Adipocyte (in vitro differentiated cells): ENCODE measurements at places on chromosomes 11 and 22.
A peak's percentile ranks its signal among the peaks of the same experiment; 100 is the strongest.

- DNase-seq = no peak
These were observed 936 bp downstream of the IL17REL start for GRCh38 chr22:50011447-50012210.

- no peak for DNase-seq
These were observed 100.7 kb downstream of the FAR1 start for GRCh38 chr11:13769188-13769587.

DNA sequence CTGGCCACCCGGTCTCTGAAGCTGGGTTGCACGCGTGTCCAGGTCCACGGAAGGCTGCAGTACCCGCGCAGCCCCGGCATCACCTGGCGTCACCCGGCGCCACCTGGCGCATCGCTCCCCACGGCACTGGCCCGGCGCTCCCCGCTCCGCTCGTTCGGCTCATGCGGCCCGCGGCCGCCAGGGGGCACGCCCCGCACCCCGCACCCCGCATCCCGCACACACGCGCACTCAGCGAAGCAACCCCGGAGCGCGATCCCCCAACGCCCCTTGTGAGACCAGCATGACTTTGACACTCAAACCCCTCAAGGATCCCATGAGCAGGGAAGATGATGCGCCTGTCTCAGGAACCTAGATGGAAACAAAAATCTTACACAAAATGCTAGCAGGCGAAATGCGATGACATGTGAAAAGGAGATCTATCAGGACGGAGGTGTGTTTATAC, 11.9 kb downstream of the B3GNT6 start:
- peak; percentile 51 for DNase-seq

- peak; percentile 62 for DNase-seq
These were observed 46.2 kb downstream of the IGF2 start for GRCh38 chr11:2092956-2093412.

DNA sequence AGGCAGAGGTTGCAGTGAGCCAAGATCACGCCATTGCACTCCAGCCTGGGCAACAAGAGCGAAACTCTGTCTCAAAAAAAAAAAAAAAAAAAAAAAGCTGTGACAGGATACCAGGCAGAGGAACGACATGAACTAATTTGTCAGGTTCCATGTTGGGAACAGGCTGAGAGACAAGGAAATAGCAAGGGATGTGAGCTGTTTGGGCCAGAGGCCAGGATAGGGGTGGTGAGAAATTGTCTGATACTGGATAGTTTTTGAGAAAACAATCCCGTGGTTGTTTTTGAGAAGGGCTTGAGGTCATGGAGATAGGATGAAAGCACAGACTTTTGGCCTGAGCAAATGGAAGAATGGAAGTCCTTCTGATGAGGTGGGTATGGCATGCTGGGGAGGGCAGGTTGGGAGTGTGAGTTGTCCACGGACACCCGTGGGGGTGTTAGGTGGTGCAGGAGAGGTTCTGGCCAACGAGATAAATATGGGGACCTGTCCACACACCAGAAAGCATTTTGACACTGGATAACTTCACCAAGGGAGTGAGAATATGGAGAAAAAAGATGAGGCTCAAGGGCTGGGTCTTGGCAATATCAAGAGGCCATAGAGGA, 13.7 kb downstream of the PIWIL3 start:
- DNase-seq = no peak

GRCh38 chr11:67371189-67371910, 2.0 kb downstream of the CLCF1 start:
- DNase-seq = peak; percentile 82

DNA sequence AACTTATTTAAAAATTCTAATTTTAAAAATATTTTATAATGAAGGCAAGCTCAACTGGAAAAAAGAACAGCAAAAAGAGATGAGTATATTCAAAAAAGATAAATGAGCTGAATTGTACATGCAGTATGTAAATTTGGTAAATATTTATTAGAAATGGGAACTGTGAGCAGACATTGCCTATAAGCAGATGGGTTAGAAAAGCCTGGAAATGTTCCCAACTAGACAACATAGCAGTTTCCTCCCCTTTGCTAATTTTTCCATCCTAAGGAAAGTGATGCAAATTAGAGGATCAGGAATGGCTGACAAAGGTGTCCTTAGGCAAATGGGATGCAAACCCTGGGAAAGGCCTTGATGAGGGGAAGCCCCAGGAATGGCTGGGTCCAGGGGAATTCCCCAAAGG, 37.2 kb downstream of the TP53I11 start:
- DNase-seq = no peak

- DNase-seq = no peak
These were observed 93.0 kb upstream of the TOP3B start for GRCh38 chr22:22075382-22076163.

- no peak for DNase-seq
These were observed 57.5 kb downstream of the BCR start for GRCh38 chr22:23237841-23238240.

- DNase-seq = peak; percentile 33
These were observed 17.3 kb upstream of the MRGPRF start for GRCh38 chr11:69030301-69030700.
